ENCODE measurements at places on chromosomes 13 and 19. TPM values are rescaled to one million over a fixed set of nuclear protein-coding genes. Genes with fewer than 3 reads are reported as not detected.

The CERS1 gene
- total RNA-seq, result 1.5 TPM

The MCF2L gene
- 1.0 TPM for total RNA-seq

The UHRF1 gene
- 4.9 TPM for total RNA-seq

The SUGP1 gene
- 27.7 TPM for total RNA-seq

The CGB3 gene
- total RNA-seq, result not detected

The CRLF1 gene
- 2.5 TPM for total RNA-seq

The OVOL3 gene
- not detected for total RNA-seq
